ENCODE measurements at places on chromosomes 1 and 21.

DNA sequence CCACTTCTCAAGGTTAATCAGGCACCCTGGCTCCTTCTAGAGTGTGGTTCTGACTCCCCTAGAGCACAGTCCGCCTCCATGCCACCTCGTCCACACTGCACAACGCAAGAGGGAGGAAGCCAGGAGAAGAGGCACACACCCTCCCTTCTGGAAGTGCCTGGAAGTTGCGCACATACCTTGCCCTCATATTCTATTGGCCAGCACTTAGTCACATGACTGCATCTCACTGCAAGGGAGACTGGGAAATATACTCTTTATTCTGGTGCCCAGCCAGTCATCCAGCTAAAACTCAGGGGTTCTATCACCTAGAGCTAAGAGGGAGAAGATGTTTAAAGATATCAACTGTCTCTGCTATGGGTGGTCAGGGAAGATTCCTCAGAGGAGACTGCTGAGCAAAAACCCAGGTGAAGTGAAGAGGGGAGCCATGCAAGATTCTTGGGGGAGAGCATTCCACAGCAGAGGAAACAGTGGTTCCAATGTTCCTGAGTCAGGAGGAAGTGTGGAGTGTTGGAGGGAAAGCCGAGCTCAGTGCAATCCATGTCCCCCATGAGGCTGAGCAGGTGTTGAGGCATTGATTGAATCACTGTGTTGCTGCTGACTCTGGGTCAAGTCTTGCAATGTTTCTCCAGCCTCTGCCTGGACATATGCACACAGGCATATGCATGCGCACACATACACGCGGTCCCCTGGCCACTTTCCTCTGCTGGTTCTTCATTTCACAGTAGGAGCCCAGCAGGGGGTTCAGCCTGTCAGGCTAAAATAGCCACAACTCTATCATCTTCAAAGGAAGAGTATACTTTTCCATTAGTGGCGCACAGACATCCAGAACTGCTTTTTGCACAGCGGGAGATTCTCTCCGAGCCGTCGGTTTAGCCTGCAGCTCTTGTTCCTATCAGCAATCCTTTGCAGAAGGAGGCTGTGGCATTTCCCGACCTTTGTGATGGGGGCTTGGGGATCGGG lies 22.3 kb upstream of the KLHDC7A start:
- DNase-seq, result no peak

GRCh38 chr1:154115180-154115579 lies 39.7 kb downstream of the NUP210L start:
- DNase-seq, result no peak

GRCh38 chr1:55981010-55981650 lies 598.2 kb downstream of the PLPP3 start:
- DNase-seq, result no peak

DNA sequence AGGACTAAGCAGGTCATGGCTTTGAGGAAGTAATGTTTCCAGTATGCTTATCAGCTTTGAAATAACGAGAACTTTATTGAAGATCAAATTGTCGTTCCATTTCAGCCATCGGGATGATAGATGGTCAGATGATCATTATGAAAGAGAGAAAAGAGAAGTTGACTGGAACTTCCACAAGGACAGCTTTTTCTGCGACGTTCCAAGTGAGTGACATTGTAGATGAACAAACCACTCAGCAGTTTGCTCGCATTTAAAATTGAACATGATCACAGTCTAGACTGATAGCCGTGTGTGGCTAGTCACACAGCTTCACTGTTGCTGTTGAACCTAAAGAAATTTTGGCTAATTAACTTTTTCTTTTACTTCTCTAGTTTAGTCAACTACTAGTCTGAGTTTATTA lies 151.1 kb downstream of the TLR5 start:
- no peak for DNase-seq

GRCh38 chr1:224679606-224680005 lies 63.5 kb downstream of the CNIH3 start:
- DNase-seq, result no peak

DNA sequence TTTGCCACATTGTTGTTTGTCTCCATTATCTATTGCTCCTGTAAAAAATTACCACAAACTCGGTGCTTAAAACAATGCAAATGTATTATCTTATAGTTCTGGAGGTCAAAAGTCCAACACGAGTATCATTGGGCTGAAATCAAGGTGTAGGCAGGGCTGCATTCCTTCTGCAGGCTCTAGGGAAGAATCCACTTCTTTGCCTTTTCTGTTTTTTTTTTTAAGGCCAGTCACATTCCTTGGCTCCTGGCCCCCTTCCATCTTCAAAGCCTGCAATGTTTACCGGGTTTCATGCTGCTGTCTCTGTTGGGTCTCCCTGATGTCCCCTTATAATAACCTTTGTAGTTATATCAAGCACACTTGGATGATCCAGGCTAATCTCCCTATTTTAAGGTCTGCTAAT lies 212.7 kb downstream of the PTBP2 start:
- no peak for DNase-seq

DNA sequence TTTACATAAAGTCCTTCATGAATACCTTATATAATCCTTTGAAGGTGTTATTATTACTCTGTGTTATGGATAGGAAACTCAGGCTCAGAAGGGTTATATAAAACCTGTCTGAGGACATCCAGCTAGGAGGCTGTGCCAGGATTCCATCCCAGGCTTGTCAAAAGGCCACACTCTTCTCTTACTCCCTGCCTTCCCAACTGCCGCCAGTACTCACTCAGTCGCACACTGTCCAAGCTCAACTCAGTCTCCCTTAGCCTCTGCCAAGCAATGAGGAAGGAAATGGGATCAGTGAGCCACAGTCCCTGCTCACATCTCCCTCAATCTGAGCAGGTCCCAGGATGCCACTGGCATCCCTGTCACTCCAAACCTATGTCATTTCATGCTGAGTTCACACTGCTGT lies 94.4 kb downstream of the NAV1 start:
- no peak for DNase-seq

- DNase-seq, result no peak
Measured at GRCh38 chr1:7012461-7012924, 227.2 kb downstream of the CAMTA1 start.
